Germinal center (tissue), 1 donor: ENCODE measurements at places on chromosomes 2 and 18.
A peak's percentile ranks its signal among the peaks of the same experiment; 100 is the strongest.

GRCh38 chr2:189188115-189188805 lies 8.7 kb upstream of the COL5A2 start:
- no peak for DNase-seq

DNA sequence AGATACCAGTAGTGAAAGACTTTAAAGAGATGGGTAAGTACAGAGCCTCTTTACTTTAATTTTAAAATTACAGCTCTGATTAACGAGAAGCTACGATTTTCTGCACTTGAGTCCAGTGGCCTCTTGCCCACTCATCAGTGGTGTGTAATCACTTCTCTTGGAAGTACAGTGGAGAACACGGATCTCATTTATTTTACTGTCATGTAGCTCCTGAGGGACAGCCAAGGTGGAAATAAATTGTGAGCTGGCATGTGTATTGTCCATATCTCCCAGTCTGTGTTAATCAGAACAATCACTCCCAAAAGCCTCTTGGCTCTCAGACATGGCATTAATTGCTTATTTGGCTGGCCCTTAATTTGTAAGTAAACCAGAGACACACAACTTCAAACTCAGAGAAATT lies 69.4 kb downstream of the LOXHD1 start:
- no peak for DNase-seq

DNA sequence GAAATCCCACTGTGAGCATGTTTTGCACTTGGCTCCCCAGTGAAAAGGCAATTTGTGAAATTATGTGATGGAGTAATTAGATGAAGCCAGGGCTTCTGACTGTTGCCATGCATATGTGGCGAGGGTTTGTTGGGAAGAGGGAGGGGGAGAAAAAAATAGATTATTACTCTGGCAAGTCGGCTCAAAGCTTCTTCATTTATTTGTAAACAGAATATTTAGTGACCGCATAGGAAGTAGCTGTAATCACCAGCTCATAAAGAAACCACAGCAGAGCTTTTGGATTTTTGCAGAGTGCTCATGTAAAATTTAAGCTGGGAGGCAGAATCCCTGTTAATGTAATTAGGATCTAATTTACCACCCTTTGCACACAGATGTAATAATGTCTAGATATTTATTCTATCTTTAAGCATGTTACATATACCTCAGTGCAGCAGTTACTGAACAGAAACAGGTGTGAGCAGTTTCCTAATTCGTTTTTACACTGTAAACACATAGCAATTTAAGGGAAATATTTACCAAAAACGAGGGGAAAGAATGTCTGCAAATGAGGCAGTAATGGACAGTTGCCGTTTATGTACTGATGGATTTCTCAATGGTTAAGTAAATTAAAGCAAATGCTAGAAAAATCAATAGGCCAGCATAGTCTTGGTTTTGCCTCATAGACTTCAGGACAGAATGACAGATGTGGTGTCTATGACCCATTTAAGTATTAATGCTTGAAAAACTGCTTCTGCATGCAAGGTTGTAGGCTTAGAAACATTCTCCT lies 87.9 kb downstream of the MEIS1 start:
- no peak for DNase-seq

DNA sequence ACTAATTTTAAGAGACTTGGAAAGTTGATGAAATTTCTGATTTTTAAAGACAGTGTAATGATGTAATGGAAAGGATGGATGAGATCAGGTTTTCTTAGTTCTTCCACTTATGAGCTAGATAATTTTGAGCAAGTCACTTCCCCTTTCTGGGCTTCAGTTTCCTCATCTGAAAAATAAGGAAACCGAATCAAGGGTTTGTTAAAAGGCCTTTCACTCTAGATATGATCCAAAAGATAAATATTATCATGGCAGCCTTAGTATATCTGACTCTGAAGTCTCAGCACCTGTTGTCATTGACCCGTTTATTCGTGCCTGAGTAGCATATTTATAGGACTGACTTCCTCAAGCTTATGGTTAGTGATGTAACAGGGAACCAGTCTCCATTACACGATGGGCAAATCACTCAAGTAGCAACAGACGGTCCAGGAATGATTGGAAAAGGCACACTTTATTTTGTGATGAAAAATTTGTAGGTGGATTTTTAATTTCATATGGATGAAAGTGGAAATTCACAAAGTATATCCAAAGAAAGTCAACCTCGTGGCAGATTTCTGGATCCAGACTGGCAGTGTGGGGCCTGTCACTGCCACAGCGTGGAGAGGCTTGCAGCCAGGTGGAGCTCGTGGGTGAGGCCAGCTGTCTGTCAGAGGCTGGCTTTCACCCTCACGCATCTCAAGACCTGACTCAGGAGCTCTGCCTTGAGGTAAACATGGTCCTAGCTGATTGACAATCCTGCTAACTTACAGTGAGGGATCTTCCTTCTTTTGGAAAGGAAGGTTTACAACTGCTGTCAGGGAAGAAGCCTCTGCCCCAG lies 137.9 kb upstream of the CXCR4 start:
- DNase-seq, result peak; percentile 57

GRCh38 chr18:21056545-21056944 lies 55.1 kb downstream of the ROCK1 start:
- DNase-seq, result no peak

GRCh38 chr2:238226698-238227586 lies 12.9 kb downstream of the HES6 start:
- no peak for DNase-seq

- no peak for DNase-seq
Observed at GRCh38 chr18:73908323-73908722, 239.3 kb downstream of the FBXO15 start.

DNA sequence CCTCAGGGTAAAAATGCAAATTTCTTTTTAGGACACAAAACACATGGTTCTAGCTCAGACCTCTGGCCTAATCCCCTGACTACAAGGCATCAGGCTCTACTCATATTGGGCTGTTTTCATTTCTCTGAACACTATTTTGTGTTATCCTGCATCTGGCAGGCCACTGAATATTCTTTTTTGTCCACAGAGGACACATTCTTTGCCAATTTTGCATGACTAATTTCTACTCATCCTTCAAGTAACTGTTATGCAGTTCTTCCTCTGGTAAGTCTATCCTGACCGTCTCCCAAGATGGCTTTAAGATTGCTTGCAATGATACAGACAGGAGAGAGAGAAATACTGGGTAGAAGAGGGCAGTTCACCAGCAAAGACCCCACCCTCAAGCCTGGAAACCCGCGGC lies 107.6 kb upstream of the RGPD4 start:
- DNase-seq, result no peak

DNA sequence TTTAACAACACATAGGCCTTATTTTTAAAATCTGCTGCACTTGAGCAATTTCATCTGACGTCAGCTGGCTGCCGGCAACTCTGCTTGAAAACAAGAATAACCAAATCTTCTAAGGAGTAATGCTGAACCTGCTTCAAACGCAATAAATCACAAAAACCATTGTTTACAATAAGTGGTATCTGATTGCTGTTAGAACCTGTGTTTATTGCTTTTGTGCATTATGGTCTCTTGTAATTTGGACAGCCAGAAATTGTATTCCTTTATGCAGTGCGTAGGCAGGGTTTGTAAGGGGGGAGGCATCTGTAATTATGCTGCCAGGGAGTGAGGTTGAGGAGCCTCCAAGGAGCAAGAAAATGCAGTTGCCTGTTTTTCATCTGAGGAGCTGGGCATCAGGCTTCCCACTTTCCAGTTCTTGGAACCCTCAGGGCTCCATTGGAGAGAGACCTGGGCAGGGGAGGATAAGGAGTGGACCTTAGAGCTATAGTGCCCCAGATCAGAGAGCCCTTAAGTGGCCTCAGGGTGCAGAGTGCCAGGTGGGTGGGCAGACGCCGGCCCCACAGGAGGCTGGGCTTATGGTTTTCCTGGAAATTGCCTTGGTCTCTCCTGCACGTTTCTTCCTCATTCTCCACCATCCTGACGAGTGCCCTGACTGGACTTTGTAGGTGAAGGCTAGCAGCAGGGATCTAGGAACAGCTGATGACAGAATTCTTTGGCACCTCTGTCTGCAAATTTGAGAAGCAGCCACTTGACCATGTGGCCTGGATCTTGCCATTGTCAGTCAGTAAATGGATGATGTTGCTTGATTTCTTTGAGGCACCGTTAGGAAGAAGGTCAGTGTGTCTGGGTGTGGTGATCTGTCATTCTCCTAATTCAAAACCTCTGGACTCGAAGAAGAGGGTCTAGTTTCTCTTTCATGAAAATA lies 129.2 kb downstream of the KLHL29 start:
- DNase-seq, result no peak

- DNase-seq, result no peak
Observed at GRCh38 chr2:54652540-54652939, 70.9 kb upstream of the EML6 start.

GRCh38 chr2:198309673-198310280 lies 505.4 kb downstream of the PLCL1 start:
- DNase-seq, result peak; percentile 41

DNA sequence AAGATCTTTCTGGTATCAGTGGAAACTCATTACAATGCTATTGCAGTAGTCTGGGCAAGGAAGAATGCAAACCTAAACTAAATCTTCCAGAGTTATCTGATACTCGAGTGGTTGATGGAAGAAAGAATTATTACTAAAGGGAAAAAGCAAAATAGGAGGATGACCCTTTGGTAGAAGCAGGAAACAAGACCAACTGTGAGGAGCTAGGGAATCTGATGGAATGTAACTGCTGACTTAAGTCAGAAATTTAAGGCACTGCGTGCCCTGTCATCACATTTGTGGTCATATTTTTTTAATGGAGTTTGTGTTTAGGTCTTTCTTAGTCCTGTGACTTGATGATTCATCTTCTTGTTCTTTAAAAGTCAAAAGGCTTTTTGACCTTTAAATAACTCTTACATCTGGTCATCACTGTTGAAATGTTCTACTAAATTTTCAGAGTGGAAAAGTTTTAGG lies 36.5 kb upstream of the ARMC9 start:
- no peak for DNase-seq

DNA sequence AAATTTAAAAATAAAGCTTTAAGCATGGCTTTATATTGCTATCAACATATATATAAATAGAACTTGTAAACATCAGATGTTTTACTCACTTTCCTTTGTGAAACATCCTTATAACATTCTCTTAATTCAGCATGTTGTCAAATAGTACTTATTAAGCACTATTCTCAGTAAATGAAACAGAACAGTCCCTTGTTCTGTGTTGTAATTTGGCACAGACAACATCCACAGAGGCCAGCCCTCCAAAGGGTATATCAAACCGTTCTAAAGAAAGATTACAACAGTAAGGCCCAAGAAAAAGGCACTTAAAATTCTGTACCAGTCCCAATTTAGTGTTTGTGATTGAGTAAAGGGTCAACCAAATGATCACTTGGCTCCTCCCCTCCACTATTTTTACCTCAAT lies 46.0 kb downstream of the GAREM1 start:
- DNase-seq, result no peak

GRCh38 chr2:19990416-19990728 lies 467 bp upstream of the WDR35 start:
- no peak for DNase-seq

DNA sequence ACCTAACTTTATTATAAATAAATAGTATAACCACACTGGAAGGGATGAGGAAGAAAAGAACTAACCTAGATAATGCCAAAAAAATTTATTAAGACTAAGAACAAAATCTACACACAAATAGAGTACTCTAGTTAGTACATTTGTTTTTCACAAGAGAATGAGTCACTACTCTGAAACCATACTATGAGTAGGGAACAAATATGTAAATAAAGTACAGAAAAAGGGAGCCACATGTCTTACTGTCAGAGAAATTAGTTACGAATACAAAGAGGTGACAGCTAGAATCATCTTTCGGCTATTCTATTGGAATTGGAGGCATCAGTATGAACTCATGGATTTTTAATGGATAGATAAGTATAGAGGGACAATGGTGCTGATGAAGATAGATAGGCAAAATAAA lies 150.5 kb downstream of the COPS8 start:
- no peak for DNase-seq

DNA sequence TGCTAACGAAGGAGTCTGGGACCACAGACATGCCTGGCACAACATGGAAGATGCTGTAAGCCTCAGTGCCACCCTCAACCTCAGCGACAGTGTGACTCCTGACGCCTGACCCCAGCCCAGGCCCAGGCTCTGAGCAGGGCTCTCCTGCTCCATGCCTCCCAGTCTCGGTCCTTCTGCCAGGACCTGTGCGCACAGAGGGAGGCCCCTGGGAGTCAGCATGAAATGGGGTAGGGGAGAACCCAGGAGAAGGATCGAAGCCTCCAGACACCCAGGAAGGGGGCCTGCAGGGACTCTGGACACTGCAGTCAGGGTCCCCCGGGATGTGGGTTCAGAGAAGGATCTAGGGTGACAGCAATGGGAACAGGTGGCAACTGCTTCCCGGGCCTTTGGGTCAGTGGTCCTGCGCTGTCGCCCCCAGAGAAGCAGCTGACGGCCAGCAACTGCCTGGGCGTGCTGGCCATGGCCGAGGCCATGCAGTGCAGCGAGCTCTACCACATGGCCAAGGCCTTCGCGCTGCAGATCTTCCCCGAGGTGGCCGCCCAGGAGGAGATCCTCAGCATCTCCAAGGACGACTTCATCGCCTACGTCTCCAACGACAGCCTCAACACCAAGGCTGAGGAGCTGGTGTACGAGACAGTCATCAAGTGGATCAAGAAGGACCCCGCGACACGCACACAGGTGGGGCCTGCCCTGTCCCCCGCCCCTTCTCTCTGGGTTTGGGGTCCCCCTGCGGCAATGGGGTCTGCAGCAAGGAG lies 233.9 kb downstream of the ATAD2B start:
- DNase-seq, result no peak

DNA sequence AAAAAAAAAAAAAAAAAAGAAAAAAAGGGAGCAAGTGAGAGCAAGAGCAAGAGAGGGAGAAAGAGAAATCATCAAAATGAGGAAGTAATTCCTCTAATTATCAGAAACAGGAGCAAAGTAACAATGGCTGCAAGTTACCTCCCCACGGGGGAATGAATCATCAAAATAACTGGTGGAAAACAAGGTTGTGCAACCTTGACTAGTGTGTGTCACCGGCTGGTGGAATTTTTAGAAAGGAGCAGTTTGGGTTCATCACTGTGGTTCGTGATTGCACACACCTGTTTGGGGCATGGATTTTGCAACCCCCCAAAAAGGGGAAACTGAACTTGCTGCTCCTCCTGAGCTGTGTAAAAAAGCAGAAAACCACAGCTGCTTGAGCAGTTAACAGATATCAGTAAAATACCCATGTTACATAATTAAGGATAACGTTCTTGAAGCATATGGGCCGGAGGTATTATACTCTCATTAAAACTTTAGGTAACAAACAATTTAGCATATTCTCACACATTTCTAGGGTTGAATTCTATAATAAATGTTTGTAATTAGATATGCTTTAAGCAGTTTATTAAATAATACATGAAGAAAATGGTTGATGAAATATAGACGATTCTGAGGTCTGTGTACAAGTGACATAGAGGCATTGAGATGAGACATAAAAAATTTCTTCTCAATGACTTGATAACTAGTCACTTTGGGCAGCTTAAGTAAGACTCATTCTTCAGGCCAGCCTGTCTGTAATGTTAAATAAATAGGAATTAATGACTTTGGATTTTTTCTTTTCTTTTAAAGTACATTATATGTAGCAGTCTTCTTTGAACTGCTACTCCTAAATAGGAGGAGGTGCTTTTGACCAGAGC lies 184.2 kb upstream of the ZEB2 start:
- peak; percentile 47 for DNase-seq

GRCh38 chr18:53894675-53895442 lies 329.6 kb downstream of the MBD2 start:
- no peak for DNase-seq

- DNase-seq, result peak; percentile 57
Observed at GRCh38 chr18:2985628-2986027, 27.3 kb downstream of the LPIN2 start.

GRCh38 chr2:228245601-228246000 lies 64.1 kb upstream of the SPHKAP start:
- no peak for DNase-seq
